Activated CD8-positive, alpha-beta memory T cell treated with anti-CD3 and anti-CD28 coated beads, Interleukin-2, amount 10 ng/mL, durations not matched to agents 7 days and 5 days (primary cell): ENCODE measurements at places on chromosomes 6 and 20. TPM values are rescaled to one million over a fixed set of nuclear protein-coding genes. Genes with fewer than 3 reads are reported as not detected.

The ABCC10 gene
- 59.6 TPM for total RNA-seq

The ZC2HC1B gene
- 0.23 TPM for total RNA-seq

DNA sequence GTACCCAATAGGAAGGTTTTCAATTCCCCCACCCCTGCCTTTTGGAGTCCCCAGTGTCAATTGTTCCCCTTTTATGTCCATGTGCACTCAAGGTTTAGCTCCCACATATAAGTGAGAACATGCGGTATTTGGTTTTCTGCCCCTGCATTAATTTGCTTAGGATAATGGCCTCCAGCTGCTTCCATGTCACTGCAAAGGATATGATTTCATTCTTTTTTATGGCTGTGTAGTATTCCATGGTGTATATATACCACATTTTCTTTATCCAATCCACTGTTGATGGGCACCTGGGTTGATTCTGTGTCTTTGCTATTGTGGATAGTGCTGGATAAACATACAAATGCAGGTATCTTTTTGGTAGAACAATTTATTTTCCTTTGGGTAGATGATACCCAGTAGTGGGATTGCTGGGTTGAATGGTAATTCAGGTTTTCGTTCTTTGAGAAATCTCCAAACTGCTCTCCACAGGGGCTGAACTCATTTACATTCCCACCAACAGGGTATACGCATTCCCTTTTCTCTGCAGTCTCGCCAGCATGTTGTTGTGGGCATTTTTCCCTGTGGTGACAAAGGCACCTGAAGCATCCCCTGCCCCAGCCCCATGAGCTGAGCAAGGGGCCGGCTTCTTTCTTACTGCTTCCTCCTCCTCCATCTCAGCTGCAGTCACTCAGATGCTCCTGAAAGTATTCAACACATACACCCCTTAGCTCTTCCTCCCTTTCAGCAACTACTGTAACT lies 66.7 kb downstream of the ELOVL2 start:
- H3K27ac ChIP-seq, result no peak overlapping the region
- H3K4me1 ChIP-seq, result no peaks in the 10 kb centered on the region
- no peak overlapping the region for H3K4me3 ChIP-seq
- no peaks in the 10 kb centered on the region for H3K36me3 ChIP-seq
- no peak for DNase-seq
- peaks cover 8% of the 10 kb centered on the region for H3K27me3 ChIP-seq

The RPS6KA2 gene
- 4.5 TPM for total RNA-seq

DNA sequence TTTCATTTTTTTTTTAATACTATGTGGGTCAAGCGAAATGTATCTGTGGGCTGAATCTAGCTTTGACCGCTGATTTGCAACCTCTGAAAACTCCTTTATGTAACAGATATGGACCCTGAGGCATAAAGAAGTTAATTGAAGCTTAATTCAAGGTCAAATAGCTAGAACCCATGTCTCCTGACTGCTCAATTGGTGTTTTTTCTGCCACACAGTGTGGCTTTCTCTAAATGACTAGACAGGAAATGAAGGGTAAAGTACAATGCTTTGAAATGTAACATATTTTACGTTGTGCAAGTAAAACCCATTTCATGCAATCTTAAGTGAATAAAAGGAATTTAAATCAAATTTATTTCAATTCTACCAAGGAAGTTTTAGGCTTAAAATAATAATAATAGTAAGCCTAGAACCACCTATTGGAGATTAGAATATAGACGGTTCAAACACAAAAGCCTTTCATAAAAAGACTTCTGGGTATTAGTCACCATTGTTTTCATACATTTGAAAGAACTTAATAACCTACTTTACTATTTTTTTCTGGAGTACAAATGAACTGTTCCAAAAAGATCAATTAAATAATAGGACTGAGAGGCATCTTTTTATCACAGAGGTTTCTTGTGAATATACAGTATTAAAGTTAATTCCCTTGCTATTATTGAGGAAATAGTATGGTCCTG lies 279.8 kb downstream of the EPHA7 start:
- H3K27me3 ChIP-seq, result no peaks in the 10 kb centered on the region
- H3K27ac ChIP-seq, result no peak overlapping the region
- H3K4me3 ChIP-seq, result no peak overlapping the region
- H3K4me1 ChIP-seq, result peaks cover 2% of the 10 kb centered on the region
- no peaks in the 10 kb centered on the region for H3K36me3 ChIP-seq
- DNase-seq, result no peak

DNA sequence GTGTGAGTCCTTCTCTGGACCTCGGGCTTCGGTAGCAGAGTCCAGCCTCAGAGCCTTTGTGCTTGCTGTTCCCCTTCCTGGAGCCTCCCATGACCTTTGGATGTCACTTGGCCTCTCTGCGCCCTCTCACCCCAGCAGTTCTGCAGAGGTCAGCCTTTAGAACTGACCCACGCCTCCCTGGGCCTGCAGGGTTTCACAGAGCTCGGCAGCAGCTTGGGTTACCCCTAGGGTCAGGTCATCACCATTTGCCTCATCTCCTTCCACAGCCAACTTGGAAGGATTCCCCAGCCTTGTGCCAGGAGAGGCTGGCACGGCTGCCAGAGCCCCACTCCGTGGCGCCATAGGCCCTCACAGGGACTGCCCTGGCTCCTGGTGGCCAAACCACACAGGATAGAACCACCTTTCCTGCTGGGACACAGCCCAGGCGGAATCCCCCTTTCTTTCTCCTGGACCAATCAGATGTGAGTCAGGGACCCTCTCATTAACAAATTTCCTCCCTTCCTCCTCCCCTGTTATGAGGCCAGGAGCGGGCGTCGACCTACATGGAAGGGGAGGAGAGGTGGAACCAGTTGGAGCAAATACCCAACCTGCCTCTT lies 13.9 kb upstream of the SIRPA start:
- no peak overlapping the region for H3K27ac ChIP-seq
- H3K4me3 ChIP-seq, result no peak overlapping the region
- peaks cover 12% of the 10 kb centered on the region for H3K27me3 ChIP-seq

DNA sequence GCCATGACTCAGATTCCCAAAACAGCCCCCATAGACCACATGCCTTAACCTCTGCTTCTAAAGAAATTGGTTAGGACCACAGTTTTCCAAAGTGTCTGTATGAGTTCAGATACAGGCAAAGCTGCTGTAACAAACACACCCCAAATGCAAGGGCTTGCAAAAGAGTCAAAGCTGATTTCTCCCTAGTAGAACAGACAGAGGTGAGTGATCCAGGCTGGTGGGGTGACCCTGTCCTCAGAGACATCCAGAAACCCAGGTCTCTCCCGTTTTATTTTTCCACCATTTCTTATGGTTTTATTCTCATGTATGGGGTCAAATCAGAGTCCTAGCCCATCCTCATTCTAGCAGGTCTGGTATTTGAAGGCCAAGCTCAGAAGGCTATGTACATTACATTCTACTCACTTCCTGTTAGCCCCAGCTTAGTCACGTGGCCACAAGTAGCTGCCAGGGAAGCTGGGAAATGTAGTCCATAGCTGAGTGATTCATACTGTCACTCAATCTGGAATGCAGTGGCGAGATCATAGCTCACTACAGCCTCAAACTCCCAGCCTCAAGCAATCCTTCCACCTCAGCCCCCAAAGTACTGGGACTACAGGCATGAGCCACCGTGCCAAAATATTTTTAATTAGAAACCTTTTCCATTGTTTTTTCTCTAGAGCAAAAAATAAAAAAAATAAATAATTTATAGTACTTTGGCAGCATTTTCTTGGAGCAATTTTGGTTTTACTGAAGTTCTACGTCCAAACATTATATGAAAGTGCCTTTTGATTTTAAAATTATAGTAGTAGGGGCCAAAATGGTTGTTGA lies 175.2 kb downstream of the ZMYND8 start:
- DNase-seq, result peak; percentile 57
- H3K4me1 ChIP-seq, result peaks cover 1% of the 10 kb centered on the region
- no peak overlapping the region for H3K4me3 ChIP-seq
- no peaks in the 10 kb centered on the region for H3K36me3 ChIP-seq
- no peak overlapping the region for H3K27ac ChIP-seq

DNA sequence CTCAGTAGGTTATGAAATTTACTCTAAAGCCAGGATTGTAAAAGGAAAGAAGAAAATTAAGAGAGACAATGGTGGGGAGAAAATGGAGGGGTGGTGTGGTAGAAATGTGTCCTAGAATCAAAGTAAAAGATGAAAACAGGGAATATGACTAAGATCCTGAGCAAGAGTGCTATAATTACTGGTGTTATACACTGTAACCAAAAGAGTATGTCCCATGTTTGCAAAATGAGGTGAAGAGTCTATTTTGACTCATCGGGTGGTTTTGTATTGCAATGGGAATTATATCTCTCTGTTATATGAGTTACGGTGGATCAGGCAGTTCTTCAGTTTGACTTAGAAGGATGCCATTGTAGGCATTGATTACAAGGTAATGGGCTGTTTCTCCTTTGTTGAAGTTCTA lies 8.5 kb downstream of the L3MBTL3 start:
- H3K4me1 ChIP-seq, result peaks cover 54% of the 10 kb centered on the region
- H3K36me3 ChIP-seq, result peaks cover 60% of the 10 kb centered on the region
- H3K27me3 ChIP-seq, result no peaks in the 10 kb centered on the region

The PBOV1 gene
- total RNA-seq, result not detected
